A549 treated with DMSO at 1 μM for 4 hours (cell line): ENCODE measurements at places on chromosomes 1 and 21. TPM values are rescaled to one million over a fixed set of nuclear protein-coding genes. Genes with fewer than 3 reads are reported as not detected.

ACOT11 gene
- total RNA-seq, result 1.7 to 2.3 TPM (median 2.1 TPM) in 5 replicates

DNAH14 gene
- 13.2 to 18.1 TPM (median 16.3 TPM) in 5 replicates for total RNA-seq

GBP6 gene
- not detected in 5 replicates for total RNA-seq

ITGB2 gene
- 0.80 to 1.0 TPM (median 0.88 TPM) in 5 replicates for total RNA-seq

NR0B2 gene
- total RNA-seq, result 0.08 to 0.09 TPM in 2 of 5 replicates, not detected in the others

ADGRB2 gene
- 5.7 to 7.7 TPM (median 7.4 TPM) in 5 replicates for total RNA-seq

ATP6V1G3 gene
- total RNA-seq, result not detected in 5 replicates

KRTAP7-1 gene
- total RNA-seq, result not detected in 5 replicates

PADI6 gene
- total RNA-seq, result not detected in 5 replicates

TMCO2 gene
- not detected in 5 replicates for total RNA-seq

EFNA3 gene
- total RNA-seq, result 3.7 to 5.6 TPM (median 4.2 TPM) in 5 replicates

CAMK1G gene
- total RNA-seq, result 0.16 to 0.51 TPM (median 0.24 TPM) in 5 replicates

FCAMR gene
- total RNA-seq, result 0.08 TPM in 1 of 5 replicates, not detected in the others

F13B gene
- 0.05 to 0.13 TPM in 2 of 5 replicates, not detected in the others for total RNA-seq

SELP gene
- not detected in 5 replicates for total RNA-seq

DCDC2B gene
- not detected in 5 replicates for total RNA-seq

FNDC10 gene
- 6.3 to 10.2 TPM (median 7.4 TPM) in 5 replicates for total RNA-seq

CLCA4 gene
- not detected in 5 replicates for total RNA-seq

OR2T29 gene
- not detected in 5 replicates for total RNA-seq

PTPRC gene
- not detected in 5 replicates for total RNA-seq

OSCP1 gene
- total RNA-seq, result 5.4 to 6.5 TPM (median 5.8 TPM) in 5 replicates

TNFRSF1B gene
- 0.28 to 0.62 TPM (median 0.33 TPM) in 5 replicates for total RNA-seq

ACTN2 gene
- total RNA-seq, result 0.01 to 0.10 TPM (median 0.09 TPM) in 3 of 5 replicates, not detected in the others

VAV3 gene
- total RNA-seq, result 1.5 to 2.9 TPM (median 1.7 TPM) in 5 replicates
